ENCODE measurements at places on chromosomes 1 and 21.

DNA sequence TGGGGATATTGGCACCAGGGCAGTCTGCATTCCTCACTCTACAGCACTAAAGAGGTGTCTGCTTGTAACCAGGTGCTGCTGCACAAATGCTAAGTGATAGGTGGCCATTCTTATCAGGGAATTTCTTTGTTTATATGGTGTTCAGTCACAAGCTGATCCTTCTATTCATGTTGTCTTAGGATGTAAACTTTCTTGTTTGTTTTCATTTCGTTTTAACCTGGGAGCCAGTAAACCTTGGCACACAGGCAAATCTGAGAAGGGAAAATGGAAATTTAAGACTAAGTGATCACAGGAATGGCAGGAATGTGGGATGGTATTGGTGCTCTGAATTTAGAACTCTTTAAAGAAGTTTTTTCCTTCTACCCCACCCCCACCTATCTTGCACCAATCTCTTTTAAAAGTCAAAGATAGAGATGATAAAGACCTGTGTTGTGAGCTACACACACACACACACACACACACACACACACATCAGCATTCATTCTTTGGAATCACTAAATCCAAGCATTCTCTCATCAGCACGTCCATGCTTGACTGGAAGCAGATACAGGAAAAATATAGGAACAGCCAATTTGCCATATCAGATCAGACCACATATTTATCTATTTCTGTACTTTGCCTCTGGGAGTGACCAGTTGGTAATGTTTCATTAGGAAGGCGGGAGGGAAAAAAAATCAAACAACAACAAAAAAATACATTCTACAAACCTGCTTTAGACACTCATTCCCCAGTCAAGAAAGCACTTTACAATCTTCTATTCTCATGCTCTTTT, 451.4 kb upstream of the ADGRL2 start:
- no peak for DNase-seq

DNA sequence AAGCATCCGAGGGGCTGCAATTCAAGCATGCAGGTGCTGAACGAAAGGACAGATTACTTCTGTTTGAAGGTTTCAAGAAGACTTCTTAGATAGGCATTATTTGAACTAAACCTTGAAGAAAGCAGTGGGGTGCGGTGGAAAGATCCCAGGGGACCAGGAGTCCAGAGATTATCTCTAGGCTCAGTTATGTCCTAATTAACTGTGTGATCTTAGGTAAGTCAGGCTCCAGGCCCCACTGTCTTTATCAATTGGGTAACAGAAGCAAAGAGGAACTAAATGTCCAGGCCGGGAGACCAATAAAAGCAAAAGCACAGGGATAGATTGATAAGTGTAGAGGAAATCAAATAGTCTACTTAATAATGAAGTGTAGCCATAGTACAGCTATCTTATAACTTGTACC, 72.9 kb upstream of the CDC42BPA start:
- no peak for DNase-seq

- peak; percentile 38 for DNase-seq
Observed at GRCh38 chr1:145985502-145986439, 10.6 kb downstream of the TXNIP start.

GRCh38 chr1:27574001-27574781, 29.8 kb downstream of the AHDC1 start:
- DNase-seq: no peak

All from NCI-H226 (cell line).